ENCODE measurements at places on chromosomes 6 and 20. TPM values are rescaled to one million over a fixed set of nuclear protein-coding genes. Genes with fewer than 3 reads are reported as not detected.

Gene FKBP5
- 16.5 TPM for total RNA-seq

Gene GRIK2
- not detected for total RNA-seq

Gene TCF21
- 1.0 TPM for total RNA-seq

Gene TRIM15
- total RNA-seq = not detected

Gene BMP2
- total RNA-seq = 54.9 TPM

Gene PTCRA
- not detected for total RNA-seq

DNA sequence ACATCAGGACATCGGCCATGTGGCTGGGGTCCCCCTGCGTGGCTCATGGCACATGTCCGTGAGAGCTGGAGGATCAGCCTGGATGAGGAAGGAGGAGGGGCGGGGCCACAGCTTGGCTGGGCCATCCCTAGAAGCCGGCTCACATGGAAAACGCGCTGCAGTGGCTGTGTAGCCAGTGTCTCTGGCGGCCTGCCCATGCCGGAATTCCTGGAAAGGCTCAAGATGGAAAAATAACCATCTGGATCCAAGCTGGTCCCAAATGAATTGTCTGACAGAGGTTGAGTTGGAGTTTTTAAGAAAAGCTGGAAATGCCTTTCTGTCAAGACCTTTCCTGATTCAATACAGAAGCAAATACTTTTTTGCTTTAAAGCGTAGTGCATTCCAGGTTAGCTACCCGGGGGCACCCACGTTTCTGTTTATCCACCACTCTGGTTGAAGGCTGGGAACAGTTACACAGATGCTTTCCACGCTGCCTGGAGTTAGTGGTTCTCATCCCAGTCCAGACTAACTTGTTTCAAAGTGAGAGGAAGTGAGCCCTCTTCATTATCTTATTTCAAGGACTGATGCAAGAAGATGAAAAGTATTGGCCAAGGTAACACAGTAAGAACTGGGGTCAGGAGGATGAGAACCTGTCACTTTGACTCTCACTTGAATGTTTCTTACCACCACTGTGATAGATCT lies 99.0 kb downstream of the GMPR start:
- no peak for DNase-seq

DNA sequence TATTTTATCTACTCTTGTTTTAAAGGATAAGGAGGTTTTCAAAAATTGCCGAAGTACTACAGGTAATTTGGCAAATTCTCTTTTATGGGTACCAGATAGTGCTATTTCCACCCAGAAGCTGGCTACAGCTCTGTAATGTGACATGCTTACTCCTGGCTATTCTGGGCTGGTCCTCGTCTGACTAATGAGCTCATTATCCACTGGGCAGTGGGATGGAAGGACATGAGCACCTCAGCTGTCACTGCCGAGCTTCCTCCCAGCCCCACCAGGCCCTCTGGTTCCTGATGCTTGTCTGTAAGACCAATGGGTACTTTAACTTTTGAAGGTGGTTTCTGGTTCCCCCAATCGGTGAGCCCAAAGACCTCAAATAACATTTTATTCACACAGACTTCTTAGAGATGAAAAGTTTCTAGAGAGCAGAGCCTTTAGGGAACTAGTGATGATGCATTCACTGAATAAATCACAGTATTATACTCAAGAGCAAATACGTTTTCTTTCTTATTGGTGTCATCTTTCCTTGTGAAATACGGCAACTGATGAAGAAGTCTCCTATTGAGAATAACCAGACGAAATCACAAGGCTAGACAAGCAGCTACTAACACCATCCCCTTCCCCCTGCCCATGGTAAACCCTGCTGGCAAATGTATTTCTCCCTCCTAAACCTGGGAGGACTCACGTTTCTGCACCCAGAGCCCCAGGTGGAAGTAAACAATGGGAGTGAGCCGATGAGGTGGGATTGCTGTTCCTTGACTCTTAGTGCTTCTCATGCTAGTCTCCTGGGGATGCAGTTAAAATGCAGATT lies 80.8 kb downstream of the SLC22A3 start:
- DNase-seq = no peak

GRCh38 chr6:105936972-105937371 lies 149.2 kb upstream of the PRDM1 start:
- no peak for DNase-seq

- DNase-seq = no peak
Observed at GRCh38 chr6:147078602-147079001, 125.6 kb upstream of the STXBP5 start.

DNA sequence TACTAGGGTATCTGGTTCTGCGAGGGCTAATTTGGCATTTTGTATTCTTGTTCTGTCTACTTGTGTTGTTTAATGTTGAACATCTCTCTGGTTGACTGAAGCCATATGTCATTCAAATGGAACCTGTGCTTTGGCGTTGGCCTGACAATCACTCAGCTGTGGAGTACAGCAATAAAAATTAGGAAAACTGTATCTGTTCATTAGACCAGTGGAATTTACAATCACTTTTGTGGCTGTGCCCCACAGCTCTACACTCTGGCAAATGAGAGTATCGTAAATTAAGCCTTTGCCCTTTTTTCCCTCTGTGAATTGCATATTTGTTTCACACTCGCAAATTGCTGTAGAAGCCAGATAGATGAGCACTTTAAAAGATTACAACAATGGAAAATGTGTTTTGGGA lies 102.0 kb downstream of the ARID1B start:
- no peak for DNase-seq

DNA sequence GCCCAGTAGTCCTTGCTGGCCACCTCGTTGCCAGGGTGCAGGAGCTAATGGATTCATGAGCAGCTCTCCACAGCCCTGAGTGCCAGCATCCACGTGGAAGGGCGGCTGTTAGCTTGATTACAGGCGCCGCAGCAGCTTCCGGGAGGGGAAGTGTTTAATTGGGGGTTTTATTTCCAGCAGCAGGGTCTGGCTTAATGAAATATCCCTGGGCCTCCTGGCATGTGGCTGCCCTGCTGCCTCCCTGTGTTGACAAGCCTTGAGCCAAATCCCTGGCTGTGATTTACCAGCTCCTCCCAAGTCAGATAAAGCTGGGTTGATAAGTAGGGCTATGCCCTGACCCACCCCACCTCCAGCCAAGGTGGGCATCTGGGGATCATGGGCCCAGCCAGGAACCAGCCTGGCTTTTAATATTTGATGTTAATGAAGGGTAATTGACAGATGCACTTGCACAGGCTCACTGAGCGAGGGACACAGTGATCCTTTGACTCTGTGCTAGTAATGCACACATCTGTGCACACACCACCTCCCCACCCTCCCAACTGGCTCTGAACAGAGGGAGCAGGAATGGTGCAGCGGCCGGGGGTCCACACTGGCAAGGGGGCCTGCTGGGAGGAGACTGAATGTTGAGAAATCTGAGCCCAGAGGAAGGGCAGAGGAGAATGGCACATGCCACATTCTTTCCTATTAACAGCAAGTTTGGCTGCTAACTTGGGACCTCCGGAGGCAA lies 13.6 kb downstream of the GLP1R start:
- DNase-seq = no peak

DNA sequence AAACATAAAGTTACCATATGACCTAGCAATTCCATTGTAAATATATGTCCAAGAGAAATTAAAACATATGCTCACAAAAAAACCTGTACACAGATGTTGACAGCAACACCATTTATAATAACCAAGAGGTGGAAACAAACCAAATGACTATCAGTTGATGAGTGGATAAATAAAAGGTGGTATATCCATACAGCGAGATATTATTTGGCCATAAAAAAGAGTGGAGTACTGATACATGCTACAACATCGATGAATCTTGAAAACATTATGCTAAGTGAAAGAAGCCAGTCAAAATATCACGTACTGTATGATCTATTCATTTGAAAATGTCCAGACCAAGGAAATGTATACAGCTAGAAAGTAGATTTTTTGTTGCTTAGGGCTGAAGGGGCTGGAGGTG lies 2.9 kb downstream of the CAP2 start:
- no peak for DNase-seq

- no peak for DNase-seq
Observed at GRCh38 chr6:2141644-2142290, 103.6 kb downstream of the GMDS start.

- no peak for DNase-seq
Observed at GRCh38 chr20:31747640-31748039, 8.6 kb downstream of the TPX2 start.

GRCh38 chr6:97437087-97437486 lies 154.1 kb upstream of the MMS22L start:
- DNase-seq = no peak

DNA sequence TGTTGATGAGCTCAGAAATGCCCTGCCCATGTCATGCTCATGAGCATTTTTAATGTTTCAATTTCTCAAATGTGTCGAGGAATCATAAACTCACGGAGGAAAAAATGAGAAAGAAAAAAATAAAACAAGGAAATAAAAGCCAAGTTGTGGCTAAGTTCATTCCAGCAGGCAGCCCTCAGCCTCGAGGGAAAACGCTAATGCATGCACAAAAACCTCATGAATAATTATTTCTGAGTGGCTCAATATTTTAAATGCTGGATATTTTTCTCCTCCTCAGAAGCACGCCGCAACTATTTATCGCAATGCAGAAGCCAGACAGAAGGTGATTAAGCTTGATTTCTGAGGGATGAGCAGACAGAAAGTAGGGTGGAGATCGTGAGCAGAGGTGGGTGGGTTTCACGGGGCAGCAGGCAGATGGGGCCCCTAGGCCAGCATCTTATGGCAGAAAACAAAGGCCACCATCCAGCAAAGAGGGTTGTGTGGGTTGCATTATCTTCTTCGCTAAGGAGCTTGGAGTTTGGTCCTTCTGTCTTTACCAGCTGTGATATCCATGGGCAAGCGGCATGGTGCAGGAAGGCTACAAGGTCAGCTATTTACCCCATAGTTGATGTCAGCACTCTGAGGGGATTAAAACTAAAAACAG lies 151.5 kb upstream of the LRFN2 start:
- no peak for DNase-seq

GRCh38 chr6:42962502-42963178 lies 2.1 kb downstream of the GNMT start:
- DNase-seq = no peak

DNA sequence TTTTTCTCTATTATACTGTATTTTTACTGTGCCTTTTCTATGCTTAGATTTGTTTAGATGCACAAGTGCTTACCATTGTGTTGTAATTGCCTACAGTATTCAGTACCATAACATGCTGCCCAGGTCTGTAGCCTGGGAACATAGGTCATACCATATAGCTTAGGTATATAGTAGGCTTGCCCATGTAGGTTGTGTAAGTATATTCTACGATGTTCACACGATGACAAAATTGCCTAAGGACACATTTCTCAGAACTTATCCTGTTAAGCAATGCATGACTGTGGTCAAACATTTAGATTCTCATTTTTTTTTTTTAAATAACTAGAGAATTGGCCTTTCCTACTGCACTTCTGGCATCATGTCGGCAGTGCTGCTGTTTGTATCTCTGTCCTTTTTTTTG lies 253.7 kb upstream of the SUPT3H start:
- no peak for DNase-seq

- no peak for DNase-seq
Observed at GRCh38 chr20:49691818-49692568, 21.7 kb downstream of the B4GALT5 start.

DNA sequence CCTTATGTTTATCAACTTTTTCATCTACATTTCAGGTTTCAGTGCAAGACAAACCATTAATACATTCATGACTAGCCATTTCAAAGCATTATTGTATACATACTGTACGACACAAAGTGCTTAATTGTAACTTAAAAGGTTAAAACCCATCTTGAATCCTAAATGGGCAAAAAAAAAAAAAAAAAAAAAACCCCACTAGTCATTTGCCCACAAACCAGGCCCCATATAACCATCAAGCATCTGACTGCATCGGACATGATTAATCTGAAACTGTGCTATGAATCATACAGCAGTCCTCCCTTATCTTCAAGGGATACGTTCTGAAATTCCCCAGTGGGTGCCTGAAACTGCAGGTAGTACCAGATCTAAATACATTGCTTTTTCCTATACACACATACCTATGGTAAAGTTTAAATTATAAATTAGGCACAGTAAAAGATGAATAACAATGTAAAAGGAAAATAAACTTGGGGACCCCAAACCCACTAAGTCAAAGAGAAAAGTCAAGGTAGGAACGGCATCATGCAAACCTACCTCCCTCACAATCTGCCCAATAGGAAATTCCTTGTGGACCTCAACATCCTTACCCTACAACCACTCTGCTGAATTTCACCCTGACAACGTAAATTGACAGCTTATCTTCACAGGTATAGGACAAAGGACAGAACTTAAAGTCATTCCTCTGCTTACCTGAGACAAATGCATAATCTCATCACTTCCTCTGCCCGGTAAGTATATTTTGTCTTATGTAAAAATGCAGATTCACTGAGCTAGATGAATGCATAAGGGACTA lies 14.3 kb downstream of the B4GALT5 start:
- no peak for DNase-seq

- DNase-seq = no peak
Observed at GRCh38 chr6:149212206-149212605, 105.3 kb upstream of the TAB2 start.

GRCh38 chr6:49550492-49551077 lies at the start of gene C6orf141:
Gene C6orf141, plus strand, starts transcription at chr6:49550668. Its CDS starts 125 bp downstream, at chr6:49550793.
- DNase-seq = no peak

- DNase-seq = no peak
Observed at GRCh38 chr20:62048346-62048761, 17.3 kb downstream of the TAF4 start.

DNA sequence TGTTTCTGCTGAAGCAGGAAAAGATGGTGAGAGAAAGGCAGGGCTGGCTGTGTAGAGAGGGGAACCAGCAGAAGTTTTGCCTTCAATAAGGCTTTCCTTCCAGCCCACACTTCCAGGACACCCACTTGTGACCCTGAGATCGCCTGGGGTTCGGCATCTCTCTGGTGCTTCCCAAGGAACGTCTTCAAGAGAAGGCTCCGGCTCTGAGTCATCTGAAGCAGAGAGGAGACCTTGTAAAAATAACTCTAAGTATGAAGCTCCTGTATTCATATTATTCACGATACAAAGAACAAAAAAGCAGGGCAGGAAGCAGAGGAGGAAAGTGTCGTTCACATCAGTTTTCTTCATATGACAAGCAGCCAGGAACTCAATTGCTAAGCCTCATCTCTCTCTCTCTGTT lies 95.4 kb upstream of the MRPS10 start:
- no peak for DNase-seq

DNA sequence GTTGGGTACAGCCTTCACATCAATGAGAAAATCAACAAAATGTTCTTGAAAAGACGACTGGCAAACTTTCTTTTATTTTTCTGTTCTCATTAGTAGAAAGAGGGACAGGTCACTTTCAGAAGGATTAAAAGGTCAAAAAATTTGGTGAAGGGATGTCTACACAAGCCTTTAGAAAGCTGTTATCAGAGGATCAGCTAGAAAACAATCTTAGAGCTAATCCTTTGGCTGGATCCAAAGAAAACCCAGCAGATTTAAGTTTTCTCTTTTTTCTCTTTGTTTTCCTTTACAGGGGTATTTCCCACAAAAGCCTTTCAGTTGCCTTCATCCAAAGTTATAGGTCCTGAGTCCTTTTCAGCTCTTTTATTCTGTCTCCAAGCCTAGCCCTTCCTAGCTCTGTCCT lies 57.3 kb upstream of the EDN1 start:
- DNase-seq = no peak

DNA sequence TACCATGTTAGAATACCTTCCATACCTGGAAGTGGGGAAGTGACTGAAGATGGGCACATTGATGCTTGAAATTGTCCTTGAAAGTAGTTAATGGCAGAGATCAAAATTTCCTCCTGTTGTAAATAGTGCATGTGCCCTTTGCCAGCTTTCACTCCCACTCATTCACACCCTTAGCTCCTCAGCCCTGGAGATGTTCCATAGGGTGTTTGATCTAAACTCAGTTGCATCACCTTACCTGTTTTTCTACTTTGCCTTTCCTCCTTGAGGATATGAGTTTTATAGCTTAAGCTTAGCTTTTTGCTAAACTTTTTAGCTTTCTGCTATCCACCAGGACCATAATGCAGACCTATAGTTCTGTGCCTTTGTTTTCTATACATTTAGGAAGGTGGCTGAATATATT lies 69.0 kb downstream of the CEP57L1 start:
- no peak for DNase-seq

Measured in epithelial cell of proximal tubule (primary cell).